Fibroblast of mammary gland (primary cell): ENCODE measurements at places on chromosomes 1 and 21.

- no peak for DNase-seq
Measured at GRCh38 chr1:83670909-83671565, 327.9 kb downstream of the TTLL7 start.

DNA sequence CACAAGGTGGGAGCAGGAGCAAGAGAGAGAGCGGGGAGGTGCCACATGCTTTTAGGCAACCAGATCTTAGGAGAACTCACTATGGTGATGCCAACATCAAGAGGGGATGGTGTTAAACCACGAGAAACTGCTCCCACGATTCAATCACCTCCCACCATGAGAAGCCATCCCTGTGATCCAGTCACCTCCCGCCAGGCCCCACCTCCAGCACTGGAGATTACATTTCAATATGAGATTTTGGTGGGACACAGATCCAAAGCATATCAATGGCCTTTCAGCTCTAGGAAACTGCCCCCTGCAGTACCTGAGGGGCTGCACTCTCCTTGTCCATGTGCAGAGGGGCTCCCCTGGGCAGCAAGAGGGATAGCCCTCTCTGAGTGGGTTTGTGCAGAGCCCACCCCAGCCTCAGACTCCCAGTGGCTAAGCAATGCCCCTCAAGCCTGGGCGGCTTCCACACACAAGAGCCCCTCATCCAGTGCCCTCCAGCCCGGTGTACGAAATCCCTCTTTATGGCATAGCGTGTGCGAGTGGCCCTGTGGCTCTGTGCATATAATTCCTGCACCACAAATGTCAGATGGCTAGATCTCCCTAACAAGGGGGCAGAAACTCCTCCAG lies 15.5 kb upstream of the PRDM16 start:
- DNase-seq, result no peak

GRCh38 chr1:226960944-226961765 lies 21.1 kb downstream of the COQ8A start:
- no peak for DNase-seq

DNA sequence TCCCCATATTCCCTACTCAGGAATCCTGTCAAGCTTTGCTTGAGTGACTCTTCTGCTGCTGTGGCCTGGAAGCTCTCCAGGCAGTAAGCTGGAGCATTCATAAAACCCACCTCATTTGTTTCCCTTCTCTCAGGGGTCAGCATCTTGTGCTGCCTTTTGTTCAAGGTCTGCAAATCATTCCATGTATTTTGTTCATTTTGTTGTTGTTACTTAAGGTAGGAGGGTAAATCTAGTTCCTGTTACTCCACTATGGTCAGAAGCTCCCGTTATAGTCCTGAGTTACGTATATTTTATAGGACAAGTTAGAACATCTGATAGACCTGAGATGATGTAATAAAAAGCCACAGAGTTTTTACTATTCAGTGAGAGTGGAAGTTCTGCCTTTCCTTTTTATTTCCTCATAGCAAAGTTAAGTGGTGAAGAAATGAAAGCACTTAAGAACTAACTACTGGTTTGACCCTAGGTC lies 9.9 kb downstream of the SYNJ1 start:
- DNase-seq, result no peak

GRCh38 chr1:9718006-9718680 lies 66.6 kb downstream of the PIK3CD start:
- no peak for DNase-seq

DNA sequence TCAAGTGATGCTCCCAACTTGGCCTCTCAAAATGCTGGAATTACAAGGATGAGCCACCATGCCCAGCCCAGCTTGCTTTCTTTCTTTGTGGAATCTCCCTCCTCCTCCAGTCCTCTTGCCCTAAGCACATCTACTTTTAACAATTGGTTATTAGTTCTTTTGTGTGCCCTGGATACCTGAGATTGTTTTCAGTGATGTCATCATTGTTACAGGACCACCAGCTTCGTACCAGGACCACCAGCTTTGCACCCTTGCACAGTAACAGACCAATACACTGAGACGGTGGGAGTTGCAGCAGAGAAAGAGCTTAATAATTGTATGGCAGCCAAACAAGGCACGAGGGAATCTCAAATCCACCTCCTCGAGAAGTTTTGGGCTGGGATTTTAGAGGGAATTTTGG lies 71.3 kb downstream of the CNIH3 start:
- DNase-seq, result no peak

- DNase-seq, result no peak
Measured at GRCh38 chr1:167612587-167613385, 17.2 kb upstream of the RCSD1 start.

GRCh38 chr21:37071561-37072273 lies 1.2 kb downstream of the PIGP start:
- DNase-seq, result peak; percentile 92

GRCh38 chr1:24920533-24920925 lies 9.5 kb downstream of the RUNX3 start:
- no peak for DNase-seq

GRCh38 chr1:61158591-61158990 lies 76.2 kb downstream of the NFIA start:
- DNase-seq, result no peak

DNA sequence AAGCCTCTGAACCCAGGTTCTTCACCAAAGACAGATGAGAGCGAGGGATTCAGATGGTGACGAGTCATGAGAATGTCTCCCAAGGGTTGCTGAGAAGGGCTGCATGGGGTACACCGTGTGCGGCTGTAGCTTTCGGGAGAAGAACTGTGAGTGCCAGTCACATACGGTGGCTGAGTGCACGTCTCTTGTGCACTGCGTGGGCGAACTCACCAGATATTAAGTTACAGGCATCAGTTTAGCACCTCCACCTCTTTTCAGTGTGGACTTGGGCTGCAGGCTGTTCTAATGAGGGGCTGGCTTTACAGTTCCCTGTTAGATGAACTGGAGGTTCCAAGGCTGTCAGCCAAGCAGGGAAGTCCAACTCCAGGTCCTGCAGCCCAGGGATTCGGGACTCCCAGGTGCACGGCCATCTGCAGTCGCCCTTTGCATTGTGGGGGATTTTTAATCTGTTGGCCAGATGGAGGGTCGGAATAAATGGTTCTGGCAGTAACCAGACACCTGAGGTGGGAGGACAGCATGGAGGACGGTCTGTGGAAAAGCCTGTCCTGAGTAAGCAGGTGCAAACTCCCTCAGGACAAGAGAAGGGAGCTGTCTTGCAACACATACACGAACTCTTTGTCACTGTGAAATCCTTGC lies 26.5 kb upstream of the AVPR1B start:
- no peak for DNase-seq

DNA sequence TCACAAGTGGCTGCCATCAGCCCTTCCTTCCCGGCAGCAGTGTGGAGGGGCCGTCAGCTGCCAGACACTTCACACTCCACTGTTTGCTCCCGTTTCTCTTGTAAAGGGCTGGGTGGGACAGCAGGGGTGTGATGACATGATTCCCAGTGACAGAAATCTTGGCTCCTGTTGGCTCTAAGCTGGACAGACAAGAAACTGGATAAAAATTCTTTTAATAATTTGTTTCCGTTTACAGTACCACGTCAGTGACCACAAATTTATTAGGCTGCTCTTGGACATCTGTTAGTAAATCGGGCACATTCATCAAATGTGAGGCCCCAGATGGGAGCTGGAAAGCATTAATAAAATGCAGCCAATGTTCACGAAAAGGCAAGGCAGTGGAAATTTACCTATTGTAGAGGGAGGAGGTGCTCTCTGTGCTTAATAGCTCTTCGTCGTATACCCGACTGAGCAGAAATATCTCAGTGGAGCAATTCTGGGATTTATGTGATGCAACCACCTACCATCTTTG lies 353.7 kb upstream of the GREM2 start:
- no peak for DNase-seq

DNA sequence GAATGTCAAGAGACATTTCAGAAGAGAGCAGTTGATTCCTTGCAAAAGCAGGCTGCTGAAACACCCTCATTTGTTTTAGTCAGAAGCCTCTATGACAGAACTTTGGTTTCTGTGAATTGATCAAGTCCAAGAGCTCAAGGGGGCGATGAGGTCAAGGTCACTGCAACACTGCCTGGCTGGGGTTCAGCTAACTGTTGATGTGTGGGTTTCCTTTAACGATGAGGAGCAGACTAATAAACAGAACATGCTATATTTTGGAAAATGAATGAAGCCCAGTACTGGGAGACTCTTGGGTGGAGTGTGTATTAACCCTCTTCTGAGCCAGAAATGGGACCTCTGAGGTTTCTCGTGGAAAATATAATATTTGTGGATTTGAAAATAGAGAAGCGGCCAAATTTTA lies 109.3 kb downstream of the ZC3H11B start:
- DNase-seq, result no peak

- peak; percentile 45 for DNase-seq
Measured at GRCh38 chr21:38341546-38342012, 84.8 kb downstream of the KCNJ15 start.

GRCh38 chr1:104467590-104467989 lies 717.9 kb downstream of the AMY1C start:
- no peak for DNase-seq

GRCh38 chr21:29470397-29470796 lies 171.7 kb downstream of the BACH1 start:
- no peak for DNase-seq

DNA sequence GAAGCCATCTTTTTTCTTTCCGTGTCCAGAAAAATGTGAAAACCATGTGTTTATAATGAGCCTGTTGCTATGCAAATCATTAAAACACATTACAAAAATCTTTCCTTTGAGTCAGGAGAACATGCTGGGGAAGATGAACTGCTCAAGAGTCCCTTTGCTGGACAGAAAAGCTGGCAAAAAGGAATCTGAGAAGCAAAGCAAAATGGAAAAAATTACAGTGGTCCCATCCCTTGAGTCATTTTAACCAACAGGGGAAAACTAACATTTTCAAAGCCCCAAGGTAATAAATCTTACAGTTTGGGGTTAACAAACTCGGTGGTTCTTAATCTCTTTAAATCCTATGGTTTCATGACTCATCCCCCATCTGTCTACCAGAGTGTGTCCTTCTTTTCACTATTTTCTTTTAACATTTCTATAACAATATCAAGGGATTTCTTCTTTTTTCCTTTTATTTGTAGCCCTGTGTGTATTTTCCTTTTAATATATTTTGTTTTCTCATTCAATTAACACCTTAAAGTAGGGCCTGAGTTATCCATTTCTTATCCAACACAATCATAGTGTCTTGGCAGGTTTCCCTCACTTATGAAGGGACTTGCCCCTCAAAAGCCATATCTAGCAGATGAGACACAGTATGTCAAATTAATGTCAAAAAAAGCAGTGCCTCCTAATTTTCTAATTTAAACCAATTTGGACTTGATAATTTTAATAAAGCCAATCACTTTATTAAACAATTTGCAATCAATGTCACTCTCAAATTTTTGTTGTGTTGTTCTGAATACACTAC lies 105.4 kb downstream of the PTPN14 start:
- peak; percentile 98 for DNase-seq

GRCh38 chr1:118257946-118258345 lies 72.9 kb upstream of the SPAG17 start:
- DNase-seq, result peak; percentile 16

GRCh38 chr1:164240081-164240480 lies 318.9 kb upstream of the PBX1 start:
- no peak for DNase-seq

DNA sequence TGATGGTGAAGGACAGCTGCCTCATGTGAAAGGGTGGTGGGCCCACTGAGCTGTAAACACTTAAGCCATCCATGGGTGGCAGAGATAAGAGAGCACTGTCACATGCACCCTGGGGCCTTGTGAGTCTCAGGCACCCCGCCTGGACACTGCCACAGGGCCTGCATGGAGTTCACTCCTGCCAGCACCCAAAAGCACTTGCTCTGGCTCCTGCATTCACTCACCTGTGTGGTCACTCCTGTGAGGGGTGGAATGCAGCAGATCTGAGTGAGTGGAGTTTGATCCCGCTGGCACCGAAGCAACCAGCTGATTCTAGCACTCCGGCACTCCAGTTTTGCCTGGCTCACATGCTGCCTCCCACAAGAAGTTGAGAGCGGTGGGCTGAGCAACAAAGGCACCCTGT lies 1142.1 kb upstream of the PRMT6 start:
- no peak for DNase-seq

DNA sequence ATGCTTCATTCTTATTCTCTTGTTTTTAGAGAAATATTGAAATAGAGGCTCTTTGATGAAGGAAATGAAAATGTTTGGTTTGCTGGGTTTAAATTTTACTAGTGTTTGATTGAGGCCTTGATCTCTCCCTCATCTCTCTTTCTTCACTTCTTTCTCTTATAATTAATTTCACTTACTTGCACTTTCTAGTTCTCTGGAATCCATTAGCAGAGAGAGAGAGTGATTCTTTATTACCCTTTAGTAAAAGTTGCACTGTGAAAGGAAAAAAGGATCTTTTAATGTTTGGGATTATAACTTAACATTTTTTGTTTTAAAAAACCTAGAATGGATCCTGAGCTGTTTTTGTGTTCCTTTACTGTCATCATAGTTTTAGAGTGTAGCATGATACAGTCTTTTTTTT lies 12.2 kb downstream of the RPRD2 start:
- DNase-seq, result no peak

- DNase-seq, result no peak
Measured at GRCh38 chr1:52976183-52977035, 49.3 kb downstream of the SCP2 start.

DNA sequence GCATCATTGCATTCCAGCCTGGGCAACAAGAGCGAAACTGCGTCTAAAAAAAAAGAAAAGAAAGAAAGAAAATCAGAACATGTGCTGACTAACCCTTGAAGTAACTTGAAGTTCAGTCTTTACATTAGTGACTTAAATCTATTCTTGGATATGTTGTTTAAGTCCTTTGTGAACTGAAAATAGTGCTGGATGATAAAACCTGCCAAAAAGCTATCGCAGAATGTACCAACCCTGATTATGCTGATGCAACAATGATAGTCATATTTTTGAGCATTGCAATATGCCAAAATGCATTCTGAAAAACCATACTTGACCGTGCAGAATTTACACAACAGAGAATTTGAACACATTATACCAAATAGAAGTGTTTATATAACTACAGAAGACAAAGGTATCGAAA lies 30.7 kb downstream of the SHISAL2A start:
- DNase-seq, result no peak

DNA sequence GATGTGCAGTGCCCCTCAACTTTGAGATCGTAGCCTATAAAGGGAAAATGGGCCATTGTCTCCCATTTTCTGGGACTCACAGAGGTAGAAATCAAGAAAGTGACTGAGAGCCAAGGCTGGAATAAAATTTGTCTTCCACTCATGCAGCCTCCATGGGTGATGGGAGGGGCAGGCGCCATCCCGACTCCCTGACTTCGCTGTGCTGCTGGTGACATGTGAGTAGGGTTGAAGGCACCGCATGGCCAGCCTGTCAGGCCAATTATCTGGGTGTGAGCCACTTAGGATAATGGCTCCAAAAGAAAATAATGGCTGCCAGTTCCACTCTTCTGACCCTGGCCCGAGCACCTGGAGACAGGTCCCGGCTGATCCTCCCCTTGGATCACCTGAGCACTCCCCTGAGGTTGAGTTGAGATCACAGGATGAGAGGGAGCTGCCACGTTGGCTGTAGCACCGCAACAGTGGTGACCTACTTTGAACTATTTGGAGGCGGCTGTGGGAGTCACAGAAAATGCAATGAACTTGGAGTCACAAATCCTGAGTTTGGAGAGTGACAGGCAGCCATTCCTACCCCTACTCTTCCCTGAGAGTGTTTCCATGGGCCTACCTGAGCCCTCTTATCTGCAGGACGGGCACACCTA lies 26.3 kb downstream of the CAPN9 start:
- no peak for DNase-seq
